ENCODE measurements at places on chromosomes 13 and 19. TPM values are rescaled to one million over a fixed set of nuclear protein-coding genes. Genes with fewer than 3 reads are reported as not detected.

Gene ARHGEF7
- total RNA-seq = 44.3 TPM

- H3K27ac ChIP-seq = peak overlapping the region; percentile 75
- H3K36me3 ChIP-seq = no peaks in the 10 kb centered on the region
- H3K4me3 ChIP-seq = no peak overlapping the region
- H3K27me3 ChIP-seq = no peaks in the 10 kb centered on the region
- DNase-seq = no peak
Observed at GRCh38 chr13:99865420-99865930, 106.1 kb downstream of the ZIC5 start.

DNA sequence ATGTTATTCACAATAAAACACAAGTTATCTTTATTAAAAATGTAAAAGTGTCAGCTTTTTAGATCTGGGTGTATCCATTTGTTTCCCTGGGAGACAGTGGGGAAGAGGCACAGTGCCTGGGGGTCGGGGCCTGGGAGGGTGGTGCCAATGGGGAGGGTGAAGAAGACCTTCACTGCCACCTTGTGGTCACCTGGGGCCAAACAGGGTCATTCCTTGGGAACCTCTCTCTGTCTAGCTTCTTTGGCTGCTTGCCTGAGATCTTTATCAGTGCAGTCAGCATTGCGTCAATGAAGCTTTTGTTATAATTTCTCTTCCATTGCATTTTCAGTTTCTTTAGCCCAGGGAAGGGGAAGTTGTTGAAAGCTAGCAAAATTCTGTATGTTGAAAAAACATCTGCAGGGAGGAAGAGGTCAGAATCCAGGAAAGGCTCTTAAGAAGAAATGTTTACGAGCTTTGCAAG is 39.1 kb downstream of the PCDH8 start:
- no peak overlapping the region for H3K4me3 ChIP-seq
- peaks cover 16% of the 10 kb centered on the region for H3K4me1 ChIP-seq
- H3K36me3 ChIP-seq = no peaks in the 10 kb centered on the region
- no peak overlapping the region for H3K27ac ChIP-seq
- H3K27me3 ChIP-seq = no peaks in the 10 kb centered on the region

Gene HIF3A
- 31.8 TPM for total RNA-seq

DNA sequence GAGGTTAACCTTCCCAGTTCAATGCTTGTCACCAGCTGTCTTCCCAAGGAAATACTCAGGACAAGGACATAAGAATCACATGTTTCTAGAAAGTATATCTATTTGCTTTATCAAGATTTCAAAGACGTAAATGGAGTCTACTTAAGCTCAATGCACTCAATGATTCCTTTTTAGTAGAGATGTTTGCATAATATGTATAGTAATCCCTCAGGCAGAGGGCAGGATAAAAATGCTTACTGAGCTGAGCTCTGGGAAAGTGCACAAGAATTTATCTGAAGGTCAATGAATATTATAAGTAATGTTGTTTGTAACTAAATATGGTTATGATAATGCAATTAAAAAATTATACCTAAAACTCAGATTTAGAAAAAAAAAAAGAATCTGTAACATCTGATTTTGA is 1309.4 kb upstream of the SLC10A2 start:
- no peak for DNase-seq
- peaks cover 5% of the 10 kb centered on the region for H3K27me3 ChIP-seq
- no peak overlapping the region for H3K4me3 ChIP-seq
- peaks cover 14% of the 10 kb centered on the region for H3K36me3 ChIP-seq

DNA sequence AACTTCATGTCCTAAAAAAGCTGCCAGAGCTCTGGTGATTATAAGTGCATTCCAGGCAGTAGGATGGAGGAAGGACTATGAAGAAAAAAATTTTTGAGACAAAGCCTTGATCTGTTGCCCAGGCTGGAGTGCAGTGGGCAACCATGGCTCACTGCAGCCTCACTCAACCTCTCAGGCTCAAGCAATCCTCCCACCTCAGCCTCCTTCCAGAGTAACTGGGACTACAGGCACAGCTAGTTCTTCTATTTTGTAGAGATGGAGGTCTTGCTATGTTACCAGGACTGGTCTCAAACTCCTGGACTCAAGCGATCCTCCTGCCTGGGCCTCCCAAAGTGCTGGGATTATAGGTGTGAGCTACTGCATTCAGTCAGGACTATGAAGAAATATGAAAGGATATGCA is 161.2 kb downstream of the IRS2 start:
- no peak overlapping the region for H3K4me3 ChIP-seq
- DNase-seq = no peak
- H3K27ac ChIP-seq = no peak overlapping the region
- H3K4me1 ChIP-seq = peaks cover 15% of the 10 kb centered on the region
- H3K36me3 ChIP-seq = no peaks in the 10 kb centered on the region

Gene ATP8A2
- total RNA-seq = 4.0 TPM

GRCh38 chr13:97141564-97142005 is 80.5 kb upstream of the MBNL2 start:
- H3K27ac ChIP-seq = no peak overlapping the region
- H3K27me3 ChIP-seq = peaks cover 52% of the 10 kb centered on the region
- peak overlapping the region; percentile 37 for H3K4me3 ChIP-seq
- no peaks in the 10 kb centered on the region for H3K36me3 ChIP-seq

DNA sequence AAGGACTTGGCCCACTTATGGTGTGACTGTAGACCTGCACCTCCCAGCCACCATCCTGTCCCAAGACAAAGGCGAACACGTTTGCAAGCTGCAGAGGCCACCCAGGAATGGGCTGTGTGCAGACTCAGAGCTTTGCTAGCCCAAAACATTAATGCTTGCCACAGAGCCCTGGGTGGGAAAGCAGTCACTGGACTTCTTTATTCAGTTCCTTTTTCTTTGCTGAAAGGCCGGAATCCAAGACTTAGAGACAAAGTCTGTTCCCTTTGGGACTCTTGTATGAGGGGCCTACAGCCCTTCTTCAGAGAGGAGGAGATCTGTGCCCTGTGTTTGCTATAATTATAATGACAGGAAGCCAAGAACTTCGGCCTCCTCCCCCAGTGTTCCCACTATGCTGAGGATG is 167.8 kb downstream of the DLEU7 start:
- H3K27ac ChIP-seq = no peak overlapping the region
- H3K4me1 ChIP-seq = peaks cover under 1% of the 10 kb centered on the region
- no peak for DNase-seq
- H3K27me3 ChIP-seq = no peaks in the 10 kb centered on the region

Gene TMEM59L
- 30.0 TPM for total RNA-seq

DNA sequence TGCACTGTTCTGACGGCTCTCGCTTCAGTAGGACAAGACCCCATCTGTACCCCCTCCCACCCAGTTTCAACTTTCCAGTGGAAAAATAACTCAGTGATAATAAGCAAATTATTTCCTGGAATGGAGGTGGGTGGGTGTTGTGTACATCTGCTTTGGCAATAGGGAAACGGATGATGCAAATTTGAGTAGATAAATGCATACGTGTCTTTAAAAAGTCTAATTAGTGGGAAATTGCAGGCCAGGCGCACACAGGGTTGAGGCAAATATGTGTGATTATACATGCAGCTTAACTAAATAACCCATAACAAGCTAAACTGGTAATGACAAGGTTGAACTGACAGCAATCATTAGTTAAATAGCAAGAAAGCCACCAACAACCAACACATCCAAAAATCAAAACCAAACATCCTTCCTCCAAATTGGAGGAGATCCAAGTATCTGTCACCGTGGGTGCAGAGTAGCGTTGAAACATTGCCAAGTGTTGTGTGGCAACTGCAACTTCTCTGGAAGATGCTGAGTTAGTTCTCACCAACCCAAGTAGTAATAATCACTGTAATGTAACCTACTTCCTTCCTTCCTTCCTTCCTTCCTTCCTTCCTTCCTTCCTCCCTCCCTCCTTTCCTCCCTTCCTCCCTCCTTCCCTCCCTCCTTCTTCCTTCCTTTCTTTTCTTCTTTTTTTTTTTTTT is 54.6 kb downstream of the TRPM4 start:
- peaks cover 2% of the 10 kb centered on the region for H3K27me3 ChIP-seq
- peaks cover 13% of the 10 kb centered on the region for H3K36me3 ChIP-seq
- no peak for DNase-seq
- no peak overlapping the region for H3K27ac ChIP-seq
- H3K4me3 ChIP-seq = no peak overlapping the region

DNA sequence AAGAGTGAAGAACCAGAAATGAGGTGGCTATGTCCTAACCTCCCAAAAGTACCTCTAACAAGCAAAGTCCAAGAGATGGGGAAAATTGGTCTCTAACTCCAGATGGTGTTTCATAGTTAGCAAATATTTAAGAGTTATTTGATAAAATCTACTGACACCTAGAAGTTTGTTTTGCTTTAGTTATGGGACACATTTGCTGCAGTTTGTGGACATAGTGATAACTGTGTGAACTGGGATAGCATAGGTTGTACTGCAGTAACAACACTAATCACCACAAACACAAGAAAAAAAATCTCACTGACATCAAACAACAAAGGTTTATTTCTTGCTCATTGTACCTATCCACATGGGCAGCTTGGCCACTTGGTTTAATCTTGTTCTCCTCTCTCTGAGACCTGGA is 965.0 kb upstream of the SPRY2 start:
- H3K4me1 ChIP-seq = peaks cover 14% of the 10 kb centered on the region
- H3K4me3 ChIP-seq = no peak overlapping the region
- DNase-seq = no peak
- H3K27me3 ChIP-seq = no peaks in the 10 kb centered on the region

Gene ATP1A3
- 34.2 TPM for total RNA-seq

Gene GPR183
- 0.14 TPM for total RNA-seq

Gene CEACAM5
- 0.46 TPM for total RNA-seq

DNA sequence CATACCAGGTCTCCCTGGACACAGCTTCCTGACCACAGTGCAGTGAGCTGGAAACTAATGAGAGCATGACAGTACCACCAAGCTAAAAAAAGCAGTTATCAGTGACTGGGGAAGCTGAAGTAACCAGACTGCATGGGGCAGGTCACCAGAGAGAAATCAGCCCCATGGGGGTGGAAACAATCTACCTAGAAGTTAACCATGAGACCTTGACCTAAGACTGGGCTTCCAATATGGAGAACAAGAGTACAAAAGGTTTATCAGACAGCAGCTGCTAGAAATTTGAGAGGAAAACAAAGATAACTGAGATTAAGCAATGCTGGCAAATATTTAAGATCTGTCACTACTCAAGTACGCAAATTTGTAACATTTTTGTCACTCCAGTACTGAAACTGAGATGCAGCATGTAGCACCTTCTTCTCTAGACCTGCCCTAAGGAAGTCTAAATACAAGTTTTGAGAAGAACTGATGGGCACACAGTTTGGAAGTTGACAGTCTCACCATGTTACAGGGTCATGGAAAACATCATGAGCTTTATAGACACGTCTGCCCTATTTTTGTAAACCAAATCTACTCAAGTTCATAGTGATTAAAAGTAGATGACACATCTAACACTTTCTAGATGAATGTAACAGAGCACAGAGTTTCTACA is 2641.8 kb upstream of the PCDH20 start:
- no peak overlapping the region for H3K4me3 ChIP-seq
- no peaks in the 10 kb centered on the region for H3K27me3 ChIP-seq
- no peaks in the 10 kb centered on the region for H3K36me3 ChIP-seq
- no peak for DNase-seq
- no peak overlapping the region for H3K27ac ChIP-seq

- H3K27me3 ChIP-seq = no peaks in the 10 kb centered on the region
- H3K4me1 ChIP-seq = no peaks in the 10 kb centered on the region
- no peak for DNase-seq
- no peak overlapping the region for H3K27ac ChIP-seq
- H3K4me3 ChIP-seq = no peak overlapping the region
- 0 out of 2 replicates have a peak, but pooled peaks cover 4% of the 10 kb centered on the region for H3K36me3 ChIP-seq
Observed at GRCh38 chr13:29279356-29280254, 315.9 kb downstream of the SLC7A1 start.

Gene GAPDHS
- total RNA-seq = not detected

Gene CDX2
- total RNA-seq = 0.11 TPM

DNA sequence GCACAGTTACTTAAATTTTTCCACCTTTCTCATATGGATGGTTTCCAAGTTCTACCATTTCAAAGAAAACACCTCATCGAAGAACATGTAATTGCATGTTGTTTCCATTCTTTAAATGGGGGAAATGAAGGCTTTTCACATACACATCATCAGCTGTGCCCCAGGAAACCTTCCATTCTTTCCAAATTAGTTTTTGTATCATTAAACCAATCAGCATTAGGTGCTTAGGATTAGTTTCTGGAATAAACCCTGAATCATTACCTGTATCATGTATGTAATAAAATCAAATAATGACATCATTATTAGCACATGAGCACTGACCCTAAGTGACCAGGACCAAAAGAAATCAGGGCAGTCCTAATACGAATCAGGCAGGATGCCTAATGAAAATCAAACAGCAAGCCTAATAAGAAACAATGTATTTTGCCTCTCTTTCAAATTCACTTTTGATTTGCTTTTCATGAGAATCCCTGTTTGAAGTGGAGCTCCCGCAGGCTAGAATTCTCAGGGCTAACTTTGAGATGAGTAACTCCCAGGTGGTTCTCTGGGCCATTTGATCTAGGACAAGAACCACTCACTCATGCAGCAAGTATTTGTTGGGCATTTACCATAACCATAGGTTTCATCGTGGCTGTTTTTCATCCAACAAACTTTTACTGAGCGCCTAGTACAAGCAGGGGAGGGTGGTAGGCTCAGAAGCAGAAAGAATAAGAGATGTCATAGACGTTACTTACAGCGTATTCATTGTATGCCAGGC is 89.2 kb downstream of the MZT1 start:
- 0 out of 2 replicates have a peak overlapping the region, but pooled peaks have one; percentile 30 for H3K27ac ChIP-seq
- no peaks in the 10 kb centered on the region for H3K36me3 ChIP-seq
- DNase-seq = no peak
- H3K4me1 ChIP-seq = peaks cover 29% of the 10 kb centered on the region
- H3K27me3 ChIP-seq = no peaks in the 10 kb centered on the region
- H3K4me3 ChIP-seq = no peak overlapping the region

GRCh38 chr19:4694211-4694987 is 24.3 kb upstream of the MYDGF start:
- H3K27me3 ChIP-seq = no peaks in the 10 kb centered on the region
- H3K36me3 ChIP-seq = peaks cover 40% of the 10 kb centered on the region
- DNase-seq = no peak
- H3K27ac ChIP-seq = no peak overlapping the region

GRCh38 chr19:15225760-15226159 is 6.5 kb downstream of the EPHX3 start:
- H3K27ac ChIP-seq = no peak overlapping the region
- no peak for DNase-seq
- peaks cover 11% of the 10 kb centered on the region for H3K4me1 ChIP-seq
- H3K36me3 ChIP-seq = peaks cover 6% of the 10 kb centered on the region

Gene METTL21C
- total RNA-seq = not detected

Gene APLP1
- total RNA-seq = 15.5 TPM

All from WTC11 (cell line).